ENCODE measurements at places on chromosomes 6 and 20.

GRCh38 chr6:39821742-39822532 lies 29.8 kb downstream of the DAAM2 start:
- DNase-seq: no peak

DNA sequence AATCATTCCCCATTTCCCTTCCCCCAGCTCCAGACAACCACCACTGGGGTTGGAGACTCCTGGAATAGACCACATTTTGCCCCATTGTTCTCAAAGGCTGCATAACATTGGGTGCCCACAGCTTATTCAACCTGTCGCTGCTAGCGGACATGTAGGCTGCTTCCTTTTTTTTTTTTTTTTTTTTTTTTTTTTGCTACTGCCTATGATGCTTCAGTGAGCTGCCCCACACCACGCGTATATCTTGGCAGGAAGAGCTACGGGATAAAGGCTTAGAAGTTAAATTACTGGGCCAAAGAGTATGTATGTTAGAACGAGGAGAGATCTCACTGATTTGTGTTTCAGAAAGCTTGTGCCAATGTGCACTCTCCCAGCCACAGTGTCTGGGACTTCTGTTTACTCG lies 7.0 kb downstream of the LBP start:
- no peak for DNase-seq

DNA sequence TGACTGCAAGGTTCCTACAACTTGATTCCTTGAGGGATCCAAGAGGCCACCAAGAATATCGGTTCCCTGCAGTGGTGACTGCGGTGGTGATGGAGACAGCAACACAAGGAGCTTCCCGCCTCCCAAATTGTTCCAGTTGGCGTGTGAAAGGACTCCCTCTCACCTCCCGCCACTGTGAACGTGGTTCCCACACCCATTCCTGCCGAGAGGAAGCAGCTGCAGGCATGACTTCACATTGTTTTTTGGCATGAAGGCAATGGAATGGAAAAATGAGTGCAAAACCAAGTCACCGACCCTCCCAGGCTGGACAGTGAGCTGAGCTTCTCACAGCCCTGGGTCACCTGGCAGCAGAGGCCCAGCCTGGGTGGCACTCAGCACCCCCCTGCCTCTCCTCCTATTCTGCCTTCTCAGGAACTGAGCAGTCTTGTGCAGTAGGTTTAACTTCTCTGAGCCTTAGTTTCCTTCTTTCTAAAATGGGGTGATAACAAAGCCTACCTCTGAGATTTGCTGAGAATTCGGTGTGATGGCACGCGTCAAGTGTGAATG lies 75.0 kb downstream of the CNKSR3 start:
- DNase-seq: no peak

DNA sequence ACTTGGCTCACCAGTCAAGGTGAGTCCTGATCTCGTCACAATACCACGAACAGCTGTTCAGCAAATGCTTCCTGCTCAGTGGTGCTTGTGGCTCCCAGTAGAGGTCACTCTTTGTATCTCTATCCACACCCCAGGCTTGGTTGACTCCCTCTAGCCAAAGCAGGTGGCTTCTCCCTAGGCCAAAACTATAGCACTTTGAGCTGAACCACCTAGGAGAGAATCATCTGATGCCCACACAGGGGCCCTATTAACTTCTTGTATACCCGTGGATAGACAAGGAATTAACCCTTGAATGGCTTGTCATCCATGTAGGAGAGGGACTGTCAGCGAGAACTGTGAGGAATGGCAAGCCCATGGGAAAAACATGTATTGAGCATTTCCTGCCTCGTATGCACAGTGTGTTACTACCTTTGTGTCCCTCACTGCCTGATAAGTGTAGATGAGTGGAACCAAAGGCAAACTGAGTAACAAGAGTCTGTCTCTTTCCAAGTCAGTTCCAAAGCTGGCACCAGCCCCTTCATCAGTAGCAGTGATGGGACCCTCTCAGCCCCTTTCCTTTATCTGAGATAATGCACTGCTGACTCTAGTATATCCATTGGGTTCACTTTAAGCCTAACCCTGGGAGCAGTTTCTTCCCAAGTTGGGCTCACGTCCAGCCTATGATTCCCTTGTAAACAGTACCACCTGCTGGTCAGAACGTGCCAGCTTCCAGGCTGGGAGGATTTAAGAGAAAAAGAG lies 42.5 kb downstream of the EIF2S2 start:
- peak; percentile 17 for DNase-seq

GRCh38 chr6:127298475-127298874 lies 31.8 kb downstream of the RNF146 start:
- no peak for DNase-seq

DNA sequence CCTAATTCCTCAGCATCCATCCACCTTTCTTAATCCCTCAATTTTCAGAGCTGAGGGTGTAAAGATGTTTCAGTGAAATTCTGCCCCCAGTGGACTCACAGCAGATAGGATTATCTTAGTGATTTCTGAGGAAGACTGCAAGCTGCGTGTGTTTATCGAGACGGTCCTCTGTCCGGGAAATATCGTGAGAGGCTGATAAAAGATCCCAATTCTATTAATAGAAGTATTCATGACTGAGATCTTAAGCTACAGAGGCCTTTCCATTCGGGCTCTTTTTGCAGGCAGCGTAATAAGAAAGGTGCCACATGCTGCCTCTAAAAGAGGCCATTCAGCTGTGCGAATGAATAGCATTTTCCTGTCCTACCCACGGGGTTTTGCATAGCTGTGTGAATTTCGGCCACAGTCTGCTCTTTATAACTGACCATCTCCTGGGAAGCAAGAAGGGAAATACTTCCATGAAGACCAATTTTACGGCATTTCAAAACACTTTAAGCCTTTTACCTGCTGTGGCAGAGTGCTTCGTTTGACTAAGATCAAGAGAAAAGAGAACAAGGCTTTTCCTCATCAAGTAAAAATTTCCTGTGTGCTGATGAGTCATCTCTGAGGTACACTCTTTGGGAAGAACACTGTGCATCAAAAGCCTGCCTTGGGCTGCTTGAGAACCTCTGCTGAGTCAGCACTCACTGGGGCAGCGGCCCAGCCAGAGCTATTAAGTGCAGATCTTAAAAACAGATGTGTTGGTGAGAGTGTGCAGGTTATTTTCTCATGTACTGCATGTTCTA lies 208.8 kb downstream of the ARHGAP18 start:
- DNase-seq: no peak

GRCh38 chr6:159262586-159262985 lies 93.4 kb downstream of the FNDC1 start:
- DNase-seq: no peak

GRCh38 chr20:34240693-34241615 lies at the start of gene ASIP:
Gene ASIP (plus strand): TSS chr20:34241423. CDS start chr20:34260375, 18,952 bp downstream.
- no peak for DNase-seq

Data from GOT3 (cell line).